Stimulated activated CD8-positive, alpha-beta memory T cell treated with anti-CD3 and anti-CD28 coated beads, Interleukin-7, amount 100 ng/mL, for 48 hours (primary cell): ENCODE measurements at places on chromosomes 1 and 21.

DNA sequence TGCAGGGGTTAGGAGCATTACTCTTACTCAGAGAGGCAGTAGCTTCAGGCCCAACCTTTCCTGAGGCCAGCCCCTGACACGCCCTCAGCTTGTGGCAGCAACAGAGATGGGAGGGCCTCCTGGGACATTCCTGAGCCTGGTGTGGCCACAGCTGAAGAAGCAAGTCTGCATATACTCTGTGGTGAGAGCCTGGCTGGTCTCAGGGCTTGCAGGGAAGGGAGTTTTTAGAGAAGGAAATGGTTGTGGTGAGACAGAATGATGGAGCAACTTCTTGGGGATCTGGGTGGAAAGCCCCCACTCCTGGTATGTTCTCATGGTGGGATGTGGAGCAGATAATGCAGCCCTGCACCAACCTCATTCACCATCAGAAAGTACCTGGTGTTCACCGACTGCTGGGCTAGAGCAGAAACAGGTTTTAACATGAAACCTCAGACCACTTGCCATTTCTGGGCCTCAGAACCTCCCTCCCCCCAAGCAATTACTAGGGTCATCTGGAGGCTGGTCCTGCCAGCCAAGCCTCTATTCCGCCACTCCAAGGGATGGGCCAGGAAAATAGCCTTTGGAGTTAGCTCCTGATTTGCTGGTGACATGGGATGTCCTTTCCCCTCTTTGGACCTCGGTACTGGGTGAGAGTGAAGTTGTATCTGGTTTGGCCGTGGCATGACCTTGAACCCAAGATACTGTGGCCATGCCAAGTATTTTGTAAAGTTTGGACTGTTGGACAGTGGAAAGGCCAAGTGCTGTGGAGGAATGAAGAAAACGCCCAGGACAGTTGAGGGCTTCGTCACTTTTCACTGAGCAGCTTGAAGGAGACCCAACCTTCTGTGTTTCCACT lies 28.1 kb upstream of the RNF19B start:
- peak; percentile 87 for DNase-seq

DNA sequence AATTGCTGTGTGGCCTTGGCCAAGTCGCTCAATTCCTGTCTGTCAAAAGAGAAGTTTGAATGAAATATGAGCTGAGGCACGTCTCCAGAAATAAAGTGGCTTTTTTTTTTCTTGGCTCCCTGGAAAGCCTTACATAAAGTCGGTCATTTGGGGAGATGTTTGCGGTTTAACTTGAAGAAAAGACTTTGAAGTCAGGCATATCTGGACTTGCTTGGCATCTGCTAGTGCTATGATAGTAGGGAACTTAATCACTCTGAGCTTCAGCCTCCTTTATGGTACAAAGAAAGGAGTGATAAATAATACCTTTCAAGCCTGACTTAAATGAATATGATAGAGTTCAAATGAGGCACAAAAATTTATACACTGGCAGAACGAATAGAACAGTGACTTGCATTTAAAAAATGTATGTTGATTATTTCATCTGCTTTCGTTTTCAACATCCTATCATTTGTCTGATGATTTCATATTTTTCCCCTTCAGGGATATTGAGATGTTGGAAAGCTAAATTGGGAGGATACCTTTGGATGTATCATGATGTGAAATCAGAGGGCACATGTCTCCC lies 60.2 kb downstream of the FASLG start:
- no peak for DNase-seq

- no peak for DNase-seq
Measured at GRCh38 chr21:42455196-42455595, 40.8 kb downstream of the RSPH1 start.

DNA sequence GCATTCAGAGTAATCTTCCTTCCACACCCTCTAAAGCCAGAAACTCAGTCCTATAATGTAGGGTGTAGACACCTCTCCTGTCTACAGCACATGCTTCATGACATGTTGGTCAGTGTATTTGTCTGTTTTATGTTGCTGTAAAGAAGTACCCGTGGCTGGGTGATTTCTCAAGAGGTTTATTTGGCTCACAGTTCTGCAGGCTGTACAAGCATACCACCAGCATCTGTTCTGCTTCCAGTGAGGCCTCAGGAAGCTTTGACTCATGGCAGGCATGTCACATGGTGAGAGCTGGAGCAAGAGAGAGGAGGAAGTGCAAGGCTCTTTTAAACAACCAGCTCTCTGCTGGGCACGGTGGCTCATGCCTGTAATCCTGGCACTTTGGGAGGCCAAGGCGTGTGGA lies 12.1 kb downstream of the PLOD1 start:
- DNase-seq = no peak

GRCh38 chr1:117436513-117436912 lies 69.3 kb downstream of the MAN1A2 start:
- no peak for DNase-seq

DNA sequence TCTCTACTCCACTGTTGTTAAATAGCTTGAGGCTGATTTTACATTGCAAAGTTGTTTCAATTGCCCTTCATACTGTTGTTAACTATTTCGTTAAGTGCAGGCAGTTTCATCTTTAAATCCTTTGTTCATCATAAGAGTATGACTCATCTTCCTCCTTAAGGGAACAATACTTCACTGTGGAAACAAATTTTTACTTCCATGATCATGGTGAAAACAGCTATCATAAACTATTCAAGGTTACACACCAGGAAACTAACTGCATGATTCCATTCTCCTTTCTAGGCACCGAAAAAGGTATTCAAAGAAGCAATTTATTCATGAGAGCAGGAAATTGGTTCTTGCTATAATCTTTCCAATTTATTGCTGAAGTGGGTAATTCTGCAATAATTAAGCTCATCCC lies 593.2 kb downstream of the LRRIQ3 start:
- no peak for DNase-seq

DNA sequence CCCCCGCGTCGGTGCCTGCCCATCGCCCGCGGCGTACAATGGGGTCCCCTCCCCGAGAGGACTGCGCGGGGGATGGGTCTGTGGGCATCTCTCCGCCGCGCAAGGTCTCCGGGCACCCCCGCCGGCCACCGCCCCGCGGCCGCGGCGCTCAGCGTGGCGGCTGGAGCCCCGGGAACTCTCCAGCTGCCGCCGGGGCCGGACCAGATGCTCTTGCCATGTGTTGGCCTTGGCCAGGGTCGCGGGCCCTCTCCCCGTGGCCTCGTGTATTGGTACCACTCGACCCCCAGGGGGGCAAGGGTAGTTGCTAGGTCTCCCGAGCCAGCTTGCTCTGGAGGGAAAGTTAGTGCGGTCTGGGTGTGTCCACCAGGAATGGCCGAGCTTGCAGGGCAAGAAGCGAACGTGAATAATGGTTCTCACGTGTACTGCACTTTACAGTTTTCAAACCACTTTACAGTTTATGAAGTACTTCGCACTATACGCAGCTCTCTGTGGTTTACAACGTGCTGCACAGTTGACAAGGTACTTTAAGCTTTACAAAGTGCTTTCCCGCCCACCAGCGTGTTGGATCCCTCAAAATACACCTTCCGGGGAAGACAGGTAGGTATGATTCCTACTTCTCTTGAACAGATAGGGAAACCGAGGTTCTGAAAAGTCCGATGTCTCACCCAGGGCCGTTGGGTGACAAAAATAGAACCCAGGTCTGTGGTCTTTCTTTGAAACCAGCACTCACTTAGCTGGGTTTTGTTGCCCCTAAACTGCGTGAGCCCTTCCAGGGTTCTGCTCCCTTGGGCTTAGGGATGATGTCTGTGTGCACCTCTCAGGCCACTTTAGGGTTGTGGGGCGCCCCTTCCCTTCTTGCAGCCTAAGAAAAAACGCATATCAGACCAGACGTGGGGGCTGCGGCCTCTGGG lies 1.2 kb downstream of the EPHB2 start:
- no peak for DNase-seq

DNA sequence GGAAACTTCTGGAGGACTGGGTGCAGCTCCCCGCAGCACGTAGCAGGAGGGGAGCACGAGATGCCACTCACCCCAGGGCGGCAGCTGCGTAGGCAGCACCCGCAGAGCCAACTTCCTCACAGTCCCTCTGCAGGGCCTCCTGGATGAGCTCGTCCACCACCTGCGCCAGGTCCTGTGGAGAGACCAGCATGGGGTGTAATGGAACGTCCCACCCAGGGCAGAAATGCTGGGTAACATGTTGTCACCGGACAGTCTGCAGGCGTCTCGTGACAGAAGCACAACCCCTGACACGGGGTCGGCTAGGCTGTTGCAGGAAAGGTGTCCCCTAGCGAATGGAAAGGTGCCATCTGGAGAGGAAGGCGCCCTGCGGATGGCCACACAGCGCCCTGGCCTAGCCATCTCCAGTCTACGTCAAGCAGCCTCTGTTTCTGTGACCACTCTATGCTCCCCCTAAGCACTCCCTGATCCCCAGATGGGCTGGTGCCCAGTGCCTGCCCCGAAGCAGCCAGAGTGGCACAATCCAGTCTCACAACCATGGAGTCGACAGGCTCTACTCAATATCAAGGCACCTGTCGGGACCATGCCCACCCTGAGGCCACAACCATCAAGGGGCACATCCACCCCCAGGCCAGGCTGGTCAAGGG lies 21.2 kb downstream of the MCM3AP start:
- DNase-seq = no peak

- DNase-seq = no peak
Measured at GRCh38 chr1:198040880-198041279, 115.9 kb upstream of the NEK7 start.

GRCh38 chr21:15319727-15320126 lies 254.9 kb upstream of the NRIP1 start:
- DNase-seq = no peak

DNA sequence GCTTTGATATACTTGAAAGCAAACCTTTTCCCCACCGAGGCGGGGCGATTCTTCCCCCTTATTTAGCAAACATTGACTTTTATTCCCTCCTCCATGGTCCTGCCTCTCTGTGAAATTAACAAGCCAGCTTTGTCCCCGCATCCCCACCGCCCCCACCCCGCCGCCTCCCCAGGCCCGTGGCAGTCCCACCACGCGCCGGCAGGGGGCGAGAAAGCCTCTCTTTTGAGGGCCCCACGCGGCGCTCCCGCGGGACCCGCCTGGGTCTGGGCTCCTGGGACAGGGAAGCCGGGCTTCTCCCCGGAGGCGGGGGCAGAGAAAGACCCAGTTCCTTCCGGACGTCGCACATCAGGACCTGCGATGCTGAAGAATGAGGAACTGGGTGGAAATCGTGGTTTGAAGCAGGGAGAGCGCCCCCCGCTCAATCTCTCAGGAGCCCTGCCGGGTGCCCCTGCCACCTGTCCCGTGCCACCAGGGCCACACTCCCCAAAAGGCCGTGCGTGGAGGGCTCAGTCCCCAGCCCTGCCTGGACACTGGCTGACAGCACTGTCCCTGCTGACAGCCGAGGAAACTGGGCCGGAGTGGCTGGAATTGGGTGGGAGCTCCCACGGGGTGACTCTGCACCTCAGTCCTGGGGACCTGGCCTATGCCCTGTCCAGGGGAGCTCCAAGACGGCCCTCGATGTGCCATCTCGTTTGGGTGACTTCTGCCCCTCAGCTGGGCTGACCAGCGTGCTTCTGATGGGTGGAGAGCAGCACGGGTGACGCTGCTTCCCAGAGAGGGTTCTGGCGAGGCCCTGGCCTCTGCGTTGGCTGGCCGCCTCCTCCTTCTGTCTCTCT lies 8.6 kb upstream of the ACTRT2 start:
- no peak for DNase-seq

DNA sequence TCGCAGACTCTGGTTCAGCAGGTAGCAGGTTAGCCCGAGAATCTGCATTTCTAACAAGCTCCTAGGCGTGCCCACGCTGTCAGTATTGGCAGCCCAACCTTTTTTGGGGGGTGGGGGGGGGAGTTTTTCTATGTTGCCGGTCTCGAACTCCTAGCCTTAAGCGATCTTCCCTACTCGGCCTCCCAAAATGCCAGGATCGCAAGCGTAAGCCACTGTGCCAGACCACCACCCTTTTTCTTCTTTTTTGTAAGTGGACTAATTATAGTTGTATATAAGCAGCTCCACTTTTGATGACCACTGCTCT lies 480 bp upstream of the MIS18A start:
- no peak for DNase-seq

DNA sequence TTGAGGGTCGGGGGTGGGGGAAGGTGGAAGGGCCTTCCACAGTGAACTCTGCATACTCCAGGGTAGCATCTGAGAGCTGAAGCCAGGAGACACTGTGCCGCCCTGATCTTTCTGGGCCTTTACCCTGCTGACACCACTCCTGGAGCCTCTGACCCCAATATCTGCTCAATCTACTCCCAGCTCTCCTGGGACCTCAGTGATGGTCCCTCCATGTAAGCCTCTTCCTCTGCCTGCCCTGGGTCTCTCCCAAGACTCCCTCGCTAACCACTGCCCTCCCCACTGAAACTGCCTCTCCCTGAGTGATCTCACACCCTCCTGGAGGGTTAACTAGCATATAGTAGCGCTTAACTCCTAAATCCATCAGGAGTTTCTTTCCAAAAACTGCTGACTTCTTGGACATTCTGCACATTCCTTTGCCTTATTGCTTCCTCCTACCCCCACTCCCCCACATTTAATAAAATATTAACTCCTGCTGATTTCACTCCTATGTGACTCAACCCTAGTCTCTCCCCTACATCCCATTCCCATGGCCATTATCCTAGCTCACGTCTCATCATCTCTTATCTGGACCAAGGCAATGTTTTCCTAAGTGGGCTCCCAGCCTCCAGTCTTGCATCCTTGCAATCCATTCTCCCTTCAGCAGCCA lies 145.6 kb downstream of the HMGB4 start:
- no peak for DNase-seq

DNA sequence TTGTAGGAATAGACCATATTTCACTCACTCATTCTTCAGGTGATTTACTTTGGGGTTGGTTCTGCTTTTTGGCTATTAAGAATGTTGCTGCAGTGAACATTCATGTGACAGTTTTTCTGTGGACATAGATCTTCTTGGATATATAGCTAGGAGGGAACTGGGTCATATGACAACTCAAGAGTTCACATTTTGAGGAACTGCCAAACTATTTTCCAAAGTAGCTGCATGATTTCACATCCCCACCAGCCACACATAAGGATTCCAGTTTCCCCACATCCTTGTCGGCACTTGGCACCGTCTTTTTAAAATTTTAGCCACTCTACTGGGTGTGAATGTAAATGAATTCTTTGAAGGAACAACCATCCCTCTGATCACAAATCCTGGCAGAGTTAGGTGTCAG lies 126.0 kb downstream of the PRDM2 start:
- no peak for DNase-seq

GRCh38 chr1:56477164-56478111 lies 101.9 kb downstream of the PLPP3 start:
- DNase-seq = no peak

GRCh38 chr1:9774712-9775679 lies 48.8 kb downstream of the CLSTN1 start:
- DNase-seq = no peak
